ENCODE measurements at places on chromosomes 13 and 19. TPM values are rescaled to one million over a fixed set of nuclear protein-coding genes. Genes with fewer than 3 reads are reported as not detected.

The FREM2 gene
- total RNA-seq, result 3.8 TPM

The COQ8B gene
- total RNA-seq, result 40.7 TPM

The LHB gene
- total RNA-seq, result not detected

The MCEMP1 gene
- not detected for total RNA-seq

The OR7C1 gene
- total RNA-seq, result not detected

The S1PR4 gene
- total RNA-seq, result 0.31 TPM

The NCAN gene
- 257 TPM for total RNA-seq

The PGLYRP1 gene
- total RNA-seq, result not detected

The F2RL3 gene
- total RNA-seq, result not detected

The TYROBP gene
- 3.4 TPM for total RNA-seq

The ZNF225 gene
- total RNA-seq, result 15.0 TPM

The NLRP11 gene
- total RNA-seq, result not detected

The PCP2 gene
- not detected for total RNA-seq

The MEIOSIN gene
- total RNA-seq, result not detected

The ZNF723 gene
- total RNA-seq, result not detected

The HRC gene
- total RNA-seq, result 0.31 TPM

The MYBPC2 gene
- not detected for total RNA-seq

The CYP4F8 gene
- not detected for total RNA-seq

The PNMA8C gene
- 19.1 TPM for total RNA-seq

The SPTBN4 gene
- total RNA-seq, result 42.6 TPM

The ACP5 gene
- not detected for total RNA-seq

The MRPL4 gene
- total RNA-seq, result 15.0 TPM

The RAB20 gene
- 2.2 TPM for total RNA-seq

The VSIG10L gene
- total RNA-seq, result 0.63 TPM

The TSSK6 gene
- total RNA-seq, result 1.3 TPM

The OR7D2 gene
- not detected for total RNA-seq

The ARHGAP45 gene
- total RNA-seq, result 2.8 TPM

The DCT gene
- total RNA-seq, result 0.63 TPM

The GARIN5A gene
- total RNA-seq, result 1.3 TPM

The RELB gene
- 0.63 TPM for total RNA-seq

Measured in parietal lobe (tissue), 2 donors.